CMK (cell line): ENCODE measurements at places on chromosomes 16 and 17.

DNA sequence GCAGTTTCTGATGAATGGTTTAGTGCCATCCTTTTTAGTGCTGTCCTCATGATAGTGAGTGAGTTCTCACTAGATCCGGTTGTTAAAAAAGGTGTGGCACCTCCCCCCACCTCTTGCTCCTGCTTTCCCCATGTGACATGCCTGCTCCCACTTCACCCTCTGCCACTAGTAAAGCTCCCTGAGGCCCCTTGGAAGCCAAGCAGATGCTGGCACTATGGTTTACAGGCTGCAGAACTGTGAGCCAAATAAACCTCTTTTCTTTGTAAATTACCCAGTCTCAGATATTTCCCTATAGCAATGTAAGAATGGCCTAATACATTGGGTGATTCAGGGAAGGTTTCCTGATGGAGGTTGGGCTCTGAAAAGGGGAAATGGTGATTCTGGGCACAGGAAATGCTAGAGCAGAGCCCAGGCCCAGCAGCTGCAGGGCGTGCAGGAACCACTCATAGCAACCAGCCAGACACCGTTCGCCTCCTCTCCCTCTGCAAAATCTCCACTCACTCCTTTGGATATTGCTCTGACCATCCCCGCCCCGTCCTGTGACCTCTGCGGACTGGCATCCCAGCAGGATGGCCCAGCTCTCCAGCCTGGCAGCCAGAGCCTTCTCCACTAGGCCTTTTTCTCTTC is 2.6 kb upstream of the ADORA2B start:
- no peak for DNase-seq

DNA sequence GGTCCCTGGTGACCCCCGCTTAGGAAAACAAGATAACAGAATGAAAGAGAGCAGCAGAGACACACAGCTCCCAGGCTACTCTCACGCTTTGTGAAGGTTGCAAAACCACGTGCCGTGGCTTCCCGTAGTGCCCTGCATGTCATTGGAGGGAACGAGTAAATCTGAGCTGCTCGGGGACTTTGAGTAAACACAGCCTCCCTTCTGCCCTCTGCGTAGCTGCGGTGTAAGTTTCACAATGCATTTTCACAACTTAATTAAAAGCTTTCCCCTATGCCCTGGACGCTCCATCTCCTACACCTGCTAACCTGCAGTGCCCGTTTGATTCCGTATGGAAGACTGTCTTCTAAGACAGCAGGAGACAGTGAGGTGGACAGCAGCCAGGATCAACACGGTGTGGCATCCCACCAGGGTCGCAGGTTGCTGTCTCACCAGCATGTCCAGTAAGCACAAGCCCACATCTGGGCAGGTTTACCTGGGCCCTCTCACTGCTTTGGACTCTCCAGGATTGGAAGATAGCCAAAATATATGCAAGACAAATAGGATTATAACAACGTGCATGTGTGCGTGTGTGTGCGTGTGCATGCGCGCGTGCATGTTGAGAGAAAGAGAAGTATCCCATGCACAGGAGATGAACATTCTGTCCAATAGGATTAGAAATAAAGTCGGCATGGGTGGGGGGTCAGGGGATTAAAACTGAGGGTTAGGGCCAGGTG is 116.4 kb upstream of the RCVRN start:
- DNase-seq: no peak

DNA sequence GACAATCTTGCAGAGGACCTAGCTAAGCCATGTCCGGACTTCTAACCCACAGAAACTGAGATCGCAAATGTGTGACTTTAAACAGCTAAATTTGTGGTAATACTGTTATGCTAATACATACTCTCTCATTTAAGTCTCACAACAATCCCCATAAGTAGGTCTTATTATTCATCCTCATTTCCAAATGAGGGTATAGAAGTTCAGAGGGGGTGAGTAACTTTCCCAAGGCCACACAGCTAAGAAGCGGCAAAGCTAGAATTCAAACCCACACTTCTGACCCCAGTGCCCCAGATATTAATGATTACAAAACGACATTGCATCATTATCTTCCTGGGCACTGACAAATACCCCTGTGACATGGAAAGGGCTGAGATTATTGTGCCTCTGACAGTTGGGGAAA is 81.4 kb downstream of the CNGB1 start:
- no peak for DNase-seq

- no peak for DNase-seq
Observed at GRCh38 chr17:63140255-63140654, 174.2 kb downstream of the TANC2 start.

DNA sequence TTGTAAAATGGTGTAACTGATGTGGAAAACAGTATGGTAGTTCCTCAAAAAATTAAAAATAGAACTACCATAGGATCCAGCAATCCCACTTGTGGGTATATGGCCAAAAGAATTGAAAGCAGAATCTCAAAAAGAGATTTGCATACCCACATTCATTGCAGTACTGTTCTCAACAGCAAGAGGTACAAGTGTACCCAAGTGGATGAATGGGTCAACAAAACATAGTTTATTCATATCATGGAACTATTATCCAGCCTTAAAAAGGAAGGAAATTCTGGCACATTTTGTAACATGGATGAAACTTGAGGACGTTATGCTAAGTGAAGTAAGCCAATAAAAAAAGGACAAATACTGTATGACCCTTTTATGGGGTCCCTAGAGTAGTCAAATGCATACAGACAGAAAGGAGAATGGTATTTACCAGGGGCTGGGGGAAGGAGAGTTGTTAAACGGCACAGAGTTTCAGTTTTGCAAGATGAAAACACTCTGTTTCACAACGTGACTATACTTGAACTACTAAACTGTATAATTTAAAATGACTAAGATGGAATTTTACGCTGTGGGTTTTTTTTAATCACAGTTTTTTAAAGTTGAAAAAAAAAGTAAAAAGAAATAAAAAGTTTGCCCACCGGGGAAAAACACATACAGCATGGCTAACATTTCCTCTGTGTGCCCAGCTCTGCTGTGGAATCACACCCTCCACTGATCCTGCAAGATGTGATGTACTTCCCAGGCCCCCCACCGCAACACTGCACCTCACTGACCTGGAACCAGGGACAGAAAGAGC is 6.1 kb downstream of the TVP23A start:
- DNase-seq: no peak

GRCh38 chr16:28212532-28212873 is 738 bp upstream of the XPO6 start:
- DNase-seq: no peak

GRCh38 chr17:19410875-19411620 is at the start of gene RNF112:
Gene RNF112 (plus strand): TSS chr17:19411232. CDS start chr17:19411409, 177 bp downstream.
- no peak for DNase-seq

DNA sequence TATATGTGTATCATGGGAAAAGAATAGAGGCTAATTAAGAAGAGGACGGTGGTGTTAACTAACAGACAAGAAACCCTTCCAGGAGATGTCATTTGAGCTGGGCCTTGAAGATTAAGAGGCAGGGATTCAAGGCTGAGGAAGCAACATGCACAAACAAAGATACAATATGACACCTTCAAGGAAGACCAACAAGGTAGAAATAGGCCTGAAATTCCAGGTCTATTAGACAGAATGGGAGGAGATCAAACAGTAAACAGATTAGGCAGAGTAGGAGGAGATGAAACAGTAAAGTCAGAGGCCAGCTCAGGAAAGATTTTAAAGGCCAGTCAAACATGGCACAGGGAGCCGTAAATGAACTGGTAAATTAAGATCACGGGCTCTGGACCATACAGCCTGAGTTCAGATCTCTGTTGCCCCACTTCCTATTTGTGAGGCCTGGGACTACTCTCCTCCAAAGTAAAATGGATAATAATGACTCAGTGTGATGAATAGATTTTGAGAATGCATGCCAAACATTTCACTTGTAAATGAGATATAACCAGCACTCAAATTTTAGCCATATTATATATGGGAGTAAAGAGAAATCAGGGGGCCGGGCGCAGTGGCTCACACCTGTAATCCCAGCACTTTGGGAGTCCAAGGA is 38.9 kb downstream of the USP31 start:
- no peak for DNase-seq

DNA sequence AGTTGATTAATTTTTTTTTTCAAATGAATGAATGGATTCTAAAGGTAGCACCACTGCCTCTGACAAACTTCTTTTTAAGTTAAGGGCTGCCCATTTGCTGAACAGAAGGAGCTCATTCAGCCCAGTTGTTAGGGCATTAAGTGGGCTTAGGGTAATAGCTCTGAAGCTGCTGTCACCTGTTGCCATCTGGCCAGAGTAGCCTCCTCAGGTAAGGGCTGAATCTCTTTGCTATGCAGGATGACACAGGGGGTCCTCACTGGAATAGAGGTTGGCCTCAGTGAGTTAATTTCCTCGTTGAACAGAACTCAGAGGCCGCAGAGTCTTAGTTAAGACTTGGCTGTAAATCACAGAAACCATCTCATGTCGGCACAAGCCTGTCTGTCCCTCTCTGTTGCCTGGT is 232.8 kb downstream of the CCDC182 start:
- DNase-seq: no peak

- DNase-seq: no peak
Observed at GRCh38 chr16:56438038-56438437, 12.7 kb upstream of the AMFR start.

GRCh38 chr16:78116946-78117345 is 17.5 kb downstream of the WWOX start:
- DNase-seq: no peak

DNA sequence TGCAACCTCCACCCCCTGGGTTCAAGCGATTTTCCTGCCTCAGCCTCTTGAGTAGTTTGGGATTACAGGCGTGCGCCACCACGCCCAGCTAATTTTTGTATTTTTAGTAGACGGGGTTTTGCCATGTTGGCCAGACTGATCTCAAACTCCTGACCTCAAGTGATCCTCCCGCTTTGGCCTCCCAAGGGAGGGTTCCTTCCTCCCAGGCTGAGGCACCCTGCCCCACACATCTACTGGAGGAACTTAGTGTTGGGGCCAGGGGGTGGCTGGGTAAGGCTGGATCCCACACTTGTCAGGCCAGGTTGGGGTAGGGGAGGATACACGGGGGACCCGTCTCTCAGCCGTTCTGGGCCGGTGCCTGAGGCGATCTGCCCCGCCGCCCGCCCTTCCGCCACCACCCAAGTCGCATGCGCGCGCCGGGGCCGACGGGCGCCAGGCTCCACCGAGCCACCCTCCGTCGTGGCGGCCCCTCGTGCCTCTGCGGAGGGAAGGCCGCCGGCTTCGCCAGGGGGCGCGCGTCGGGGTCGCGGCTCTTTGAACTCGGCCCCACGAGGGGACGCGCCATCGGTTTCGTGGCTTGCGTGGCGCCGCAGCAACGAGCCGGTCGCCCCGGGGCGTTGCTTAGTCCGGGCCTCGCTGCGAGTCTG is 15.9 kb downstream of the GRB7 start:
- DNase-seq: no peak

GRCh38 chr17:31807846-31808245 is 51.2 kb downstream of the COPRS start:
- DNase-seq: no peak

DNA sequence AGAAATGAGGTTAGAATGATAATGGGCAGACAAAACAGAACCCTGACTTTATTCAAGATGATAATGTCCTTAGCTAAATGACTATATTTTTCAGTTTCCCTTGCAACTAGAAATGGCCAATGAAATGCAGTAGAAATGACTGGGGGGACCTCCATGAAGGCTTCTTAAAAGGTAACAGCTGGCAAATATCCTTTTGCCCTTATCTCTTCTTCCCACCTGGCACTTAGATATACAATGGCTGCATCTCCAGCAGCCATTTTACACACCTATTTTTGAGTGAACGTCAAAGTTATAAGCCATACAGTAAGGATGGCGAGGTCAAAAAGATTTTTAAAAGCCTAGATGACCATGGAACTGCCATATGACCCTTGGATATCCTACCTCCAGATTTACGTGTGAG is 39.9 kb downstream of the USP32 start:
- DNase-seq: no peak

DNA sequence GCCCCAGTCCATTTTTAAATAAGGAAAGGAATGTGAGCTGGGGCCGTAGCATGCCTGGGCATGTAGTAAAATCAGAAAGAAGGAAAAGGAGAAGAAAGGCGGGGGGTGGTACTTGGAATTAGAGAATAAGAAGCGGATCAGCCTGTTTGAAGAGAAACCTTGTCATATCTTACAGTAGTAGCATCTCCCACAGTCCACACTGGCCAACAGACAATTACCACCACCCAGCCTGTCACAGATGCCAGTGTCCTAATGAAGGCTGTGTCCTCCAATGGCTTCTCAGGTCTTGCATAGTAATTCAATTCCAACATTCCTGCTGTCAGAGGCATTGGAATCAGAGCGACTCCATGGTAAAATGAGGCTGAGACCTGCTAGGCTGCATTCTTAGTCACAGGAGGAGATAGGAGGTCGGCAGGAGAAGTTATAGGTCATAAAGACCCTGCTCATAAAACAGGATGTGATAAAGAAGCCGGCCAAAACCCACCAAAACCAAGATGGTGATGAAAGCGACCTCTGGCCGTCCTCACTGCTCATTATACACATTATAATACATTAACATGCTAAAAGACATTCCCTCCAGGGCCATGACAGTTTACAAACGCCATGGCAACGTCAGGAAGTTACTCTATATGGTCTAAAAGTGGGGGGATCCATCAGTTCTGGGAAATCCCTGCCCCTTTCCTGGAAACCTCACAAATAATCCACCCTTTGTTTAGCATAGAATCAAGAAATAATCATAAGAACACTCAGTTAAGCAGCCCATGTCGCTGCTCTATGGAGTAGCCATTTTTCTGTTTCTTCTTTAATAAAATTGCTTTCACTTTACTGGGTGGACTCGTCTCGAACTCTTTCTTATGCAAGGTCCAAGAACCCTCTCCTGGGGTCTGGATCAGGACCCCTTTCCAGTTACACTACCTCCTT is 9.6 kb upstream of the AKAP10 start:
- DNase-seq: no peak

- no peak for DNase-seq
Observed at GRCh38 chr17:73553311-73553710, 90.9 kb downstream of the SDK2 start.

GRCh38 chr16:46853713-46854443 is 22.9 kb upstream of the C16orf87 start:
- no peak for DNase-seq

- no peak for DNase-seq
Observed at GRCh38 chr17:36095992-36096391, 6.0 kb upstream of the CCL3 start.

DNA sequence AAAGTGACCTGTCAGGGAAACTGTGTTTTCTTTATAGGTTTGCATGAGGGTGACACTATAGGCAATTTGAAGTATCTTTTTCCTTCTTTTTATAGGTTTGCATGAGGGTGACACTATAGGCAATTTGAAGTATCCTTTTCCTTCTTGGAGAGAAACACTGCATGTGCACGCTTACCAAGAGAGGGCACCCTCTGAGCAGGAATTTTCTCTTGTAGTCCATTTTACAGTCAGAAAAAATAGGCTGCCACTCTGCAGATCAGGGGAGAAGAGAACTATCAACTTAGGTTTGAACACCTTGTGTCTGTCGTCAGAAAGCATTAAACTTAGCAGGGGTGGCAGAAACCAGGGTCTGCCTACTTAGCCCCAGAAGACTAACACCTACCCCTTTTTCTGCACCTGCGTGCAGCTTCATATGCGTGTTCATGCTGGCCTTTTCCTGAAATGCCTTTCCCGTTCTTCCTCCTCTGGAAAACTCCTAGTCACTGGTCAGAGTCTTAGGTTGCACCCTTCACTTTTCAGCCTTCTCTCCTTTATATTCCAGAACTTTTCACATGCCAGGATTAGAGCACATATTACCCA is 16.4 kb upstream of the SMIM36 start:
- DNase-seq: no peak
